ENCODE measurements at places on chromosomes 6 and 20.

DNA sequence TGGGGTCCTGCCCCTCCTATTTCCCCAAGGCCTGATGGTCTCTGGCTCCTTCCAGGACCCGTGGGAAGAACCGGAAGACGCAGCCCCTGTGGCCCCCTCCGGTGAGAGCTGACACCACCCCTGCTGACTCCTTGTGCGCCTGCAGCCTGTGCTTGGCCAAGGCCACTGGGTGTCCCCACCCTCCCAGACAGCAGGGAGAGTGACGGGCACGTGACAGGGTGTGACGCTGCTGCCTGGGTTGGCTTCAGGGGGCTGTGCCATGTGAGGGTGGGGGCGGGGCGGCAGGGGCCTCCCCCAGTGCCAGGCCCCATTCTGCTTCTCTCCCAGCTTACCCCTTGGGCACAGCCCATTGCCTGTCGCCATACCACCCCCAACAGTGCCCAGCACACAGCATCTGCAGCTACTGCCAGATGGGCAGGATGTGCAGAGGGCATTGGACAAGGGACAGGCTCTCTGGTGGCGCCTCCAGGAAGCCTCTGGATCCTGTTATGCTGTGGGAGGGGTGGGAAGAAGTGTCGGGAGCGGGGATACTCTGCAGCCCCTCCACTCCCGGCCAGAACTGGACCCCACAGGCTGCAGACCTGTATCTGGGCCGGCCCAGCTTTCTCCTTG lies 2.9 kb downstream of the BIRC7 start:
- peak; percentile 70 for DNase-seq

DNA sequence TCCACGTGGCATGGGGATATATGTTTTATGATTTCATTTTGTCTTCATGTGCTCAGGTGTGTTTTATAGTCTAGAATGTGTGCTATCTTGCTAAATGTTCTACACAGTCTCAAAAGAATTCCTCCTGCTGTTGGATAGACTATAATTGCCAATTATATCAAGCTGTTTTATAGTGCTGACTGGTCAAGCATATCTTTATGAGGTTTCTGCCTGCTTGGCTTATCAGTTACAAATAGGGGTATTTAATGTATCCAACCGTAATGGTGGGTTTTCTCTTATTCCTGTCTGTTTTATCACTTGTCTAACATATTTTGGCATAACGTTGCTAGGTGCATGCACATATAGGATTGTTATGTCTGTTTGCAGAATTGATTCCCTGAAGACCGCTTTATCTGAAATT lies 201.3 kb downstream of the EYS start:
- no peak for DNase-seq

GRCh38 chr6:43173591-43174262 lies 2.7 kb downstream of the SRF start:
- DNase-seq, result no peak

GRCh38 chr6:129672881-129673631 lies 36.9 kb downstream of the ARHGAP18 start:
- DNase-seq, result peak; percentile 82

GRCh38 chr6:11621119-11621518 lies 83.6 kb downstream of the TMEM170B start:
- DNase-seq, result no peak

DNA sequence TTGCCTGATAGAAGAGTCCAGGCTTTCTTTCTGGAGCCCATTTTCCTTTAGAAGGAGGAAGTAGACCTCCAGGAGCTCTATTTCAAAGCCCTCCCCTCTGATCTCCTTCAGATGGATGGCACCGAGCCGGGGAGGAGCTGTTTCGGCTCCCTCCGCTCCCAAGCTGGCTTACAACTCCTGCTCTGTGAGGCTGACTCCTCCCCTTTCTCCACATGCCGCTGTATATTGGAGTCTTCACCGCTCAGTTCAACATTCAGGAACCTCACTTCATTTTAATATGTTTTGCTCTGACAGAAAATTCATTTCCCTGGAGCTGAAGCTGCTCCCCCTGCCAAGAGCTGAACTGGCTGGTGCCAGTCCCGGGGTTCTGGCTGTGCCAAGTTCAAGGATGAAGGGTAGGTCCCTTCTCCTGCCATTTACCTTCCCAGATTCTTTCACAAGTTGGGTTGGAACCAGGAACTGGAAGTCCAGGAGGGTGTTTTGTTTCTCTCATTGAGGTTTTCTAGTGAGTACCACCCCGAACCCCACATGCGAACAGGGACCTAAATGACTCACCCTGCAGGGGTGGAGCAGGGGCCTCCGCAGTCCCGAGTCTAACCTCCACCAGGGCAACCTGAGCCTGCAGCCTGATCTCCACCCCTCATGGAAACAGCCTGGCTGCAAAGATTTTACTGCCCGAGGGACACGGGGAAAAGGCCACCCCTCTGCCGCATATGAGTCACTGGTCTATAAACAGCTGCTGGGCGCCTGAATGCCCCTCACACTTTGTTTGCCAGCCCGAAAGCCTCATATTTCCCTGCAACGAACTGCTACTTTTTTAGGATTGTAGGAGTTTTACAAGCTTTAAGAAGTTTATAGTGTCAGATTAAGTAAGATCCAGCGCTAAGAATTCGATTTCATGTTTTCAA lies 68.6 kb upstream of the FOXA2 start:
- no peak for DNase-seq

GRCh38 chr6:169684056-169684455 lies 17.8 kb downstream of the WDR27 start:
- DNase-seq, result no peak

- peak; percentile 80 for DNase-seq
These were observed 103.2 kb upstream of the BEND6 start for GRCh38 chr6:56851541-56852259.

DNA sequence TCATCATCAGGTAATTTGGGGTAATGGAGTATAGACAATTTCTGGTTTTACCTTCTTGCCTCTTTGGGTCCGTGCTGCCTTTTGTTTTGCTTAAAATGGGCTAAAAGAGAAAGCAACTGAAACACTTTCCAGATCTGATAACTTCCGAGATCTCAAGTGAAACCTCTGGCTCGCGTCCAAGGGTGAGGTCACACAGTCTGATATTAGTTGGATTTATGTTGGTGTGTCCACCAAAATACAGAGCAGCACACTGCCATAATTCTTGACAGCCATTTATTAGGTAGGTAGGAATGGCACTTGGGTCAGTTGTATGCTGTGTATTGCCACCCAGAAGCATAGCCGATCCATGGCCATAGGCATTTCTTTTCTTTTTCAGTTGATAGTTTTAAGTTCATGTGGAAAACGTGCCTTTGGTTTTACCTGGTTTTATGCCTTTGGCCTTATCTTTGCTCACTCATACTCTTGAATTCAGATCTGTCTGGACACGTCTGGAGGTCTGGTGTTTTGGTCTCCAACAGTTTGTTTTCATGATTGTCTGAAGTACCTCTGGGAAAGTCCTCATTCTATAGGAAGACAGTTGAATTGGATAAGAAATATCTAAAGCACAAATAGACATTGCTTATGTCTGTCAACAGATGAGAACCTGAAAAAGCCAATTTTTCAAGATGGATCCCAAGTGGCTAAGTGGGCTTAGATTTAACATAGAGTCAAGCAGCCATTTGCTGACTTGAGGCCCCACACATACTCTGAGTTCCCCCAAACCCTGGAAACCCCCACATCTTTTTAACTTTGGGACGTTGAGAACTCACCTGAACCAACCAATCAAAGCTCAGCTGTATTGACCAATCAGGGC lies 320.8 kb downstream of the SOX4 start:
- no peak for DNase-seq

GRCh38 chr6:166162599-166163342 lies 4.9 kb downstream of the TBXT start:
- DNase-seq, result peak; percentile 43

DNA sequence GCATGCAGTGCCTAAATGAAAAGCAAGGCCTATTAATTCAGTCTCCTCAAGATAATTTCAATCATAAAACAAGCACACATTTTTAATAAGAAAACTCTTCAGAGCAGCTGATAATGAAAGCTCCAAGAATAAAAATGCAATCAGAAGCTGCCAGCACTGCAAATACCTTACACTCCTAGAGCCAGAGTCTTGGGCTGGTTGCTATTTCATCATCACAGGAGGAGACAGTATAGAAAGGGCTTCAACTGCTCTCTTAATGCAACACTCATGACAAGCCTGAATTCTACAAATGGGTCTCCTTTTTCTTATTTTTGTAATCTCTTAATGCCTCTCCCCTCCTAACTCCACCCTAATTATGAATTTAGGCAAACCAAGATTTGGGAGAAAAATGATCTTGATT lies 11.2 kb upstream of the MC3R start:
- no peak for DNase-seq

- no peak for DNase-seq
These were observed 52.9 kb downstream of the KAT14 start for GRCh38 chr20:18190338-18191233.

- no peak for DNase-seq
These were observed 149.4 kb downstream of the SMOC2 start for GRCh38 chr6:168590406-168590805.

GRCh38 chr20:8522168-8522567 lies 390.1 kb downstream of the PLCB1 start:
- no peak for DNase-seq

GRCh38 chr6:121627761-121628160 lies 192.3 kb downstream of the GJA1 start:
- DNase-seq, result no peak

- DNase-seq, result no peak
These were observed 1.8 kb downstream of the AARS2 start for GRCh38 chr6:44311304-44311703.

GRCh38 chr6:159063549-159063948 lies 18.8 kb upstream of the TAGAP start:
- no peak for DNase-seq

DNA sequence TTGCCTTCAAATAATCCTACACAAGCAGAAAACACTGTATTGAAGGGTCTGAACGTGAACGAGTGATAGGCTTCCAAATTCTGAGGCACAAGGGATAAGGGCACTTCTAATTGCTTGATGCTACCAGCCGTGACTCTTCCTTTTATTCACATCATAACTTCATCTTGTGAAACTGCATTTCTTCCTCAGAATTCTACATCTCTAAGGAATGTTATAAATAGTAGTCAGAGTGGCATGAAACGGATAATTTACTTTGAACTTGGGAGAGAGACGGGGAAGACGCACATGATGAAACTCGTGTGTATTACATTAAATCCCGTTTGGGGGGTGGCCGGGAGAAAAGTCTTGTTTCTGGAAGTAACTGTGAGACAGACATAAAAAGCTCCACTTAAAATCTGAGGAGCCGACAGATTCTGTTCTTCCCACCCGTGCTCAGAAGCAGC lies 754 bp downstream of the HDDC2 start:
- DNase-seq, result peak; percentile 81

- peak; percentile 91 for DNase-seq
These were observed 6.7 kb downstream of the RWDD2A start for GRCh38 chr6:83199863-83200225.

GRCh38 chr6:113347436-113347835 lies 509.7 kb upstream of the MARCKS start:
- no peak for DNase-seq

Data from osteoblast (primary cell).